Brain pericyte (primary cell): ENCODE measurements at places on chromosomes 3 and 15.

- DNase-seq: no peak
Measured at GRCh38 chr3:77038930-77039605, 831 bp upstream of the ROBO2 start.

- no peak for DNase-seq
Measured at GRCh38 chr3:66525771-66526170, 24.9 kb upstream of the LRIG1 start.

DNA sequence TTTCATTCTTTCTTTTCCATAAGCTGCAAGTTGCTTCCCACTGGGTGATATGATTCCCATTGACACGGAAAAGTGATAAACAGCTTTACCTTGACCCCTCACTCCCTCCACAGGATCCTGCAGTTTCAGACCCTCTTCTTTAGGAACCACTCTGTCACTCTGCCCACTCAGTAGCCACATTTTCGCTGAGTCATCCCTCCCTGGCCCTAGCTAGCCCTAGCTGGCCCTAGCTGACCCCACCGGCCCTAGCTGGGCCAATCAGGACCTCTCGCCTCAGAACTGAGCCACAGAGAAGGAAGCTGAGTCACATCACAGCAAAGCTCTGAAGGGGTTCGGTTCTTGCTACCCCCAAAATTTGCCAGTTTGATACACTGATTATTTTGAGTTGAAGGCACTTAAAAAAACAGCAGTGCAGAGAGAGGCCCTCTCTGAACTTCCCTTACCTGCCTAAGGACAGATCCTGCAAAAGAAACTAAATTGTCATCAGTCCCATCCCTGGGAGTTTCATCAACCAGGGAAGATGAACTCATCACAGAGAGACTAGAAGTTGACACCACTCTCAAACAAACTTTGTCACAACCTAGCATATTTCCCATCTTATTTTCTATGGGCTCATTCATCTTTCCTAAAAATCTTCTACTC lies 233.5 kb upstream of the PROK2 start:
- no peak for DNase-seq

DNA sequence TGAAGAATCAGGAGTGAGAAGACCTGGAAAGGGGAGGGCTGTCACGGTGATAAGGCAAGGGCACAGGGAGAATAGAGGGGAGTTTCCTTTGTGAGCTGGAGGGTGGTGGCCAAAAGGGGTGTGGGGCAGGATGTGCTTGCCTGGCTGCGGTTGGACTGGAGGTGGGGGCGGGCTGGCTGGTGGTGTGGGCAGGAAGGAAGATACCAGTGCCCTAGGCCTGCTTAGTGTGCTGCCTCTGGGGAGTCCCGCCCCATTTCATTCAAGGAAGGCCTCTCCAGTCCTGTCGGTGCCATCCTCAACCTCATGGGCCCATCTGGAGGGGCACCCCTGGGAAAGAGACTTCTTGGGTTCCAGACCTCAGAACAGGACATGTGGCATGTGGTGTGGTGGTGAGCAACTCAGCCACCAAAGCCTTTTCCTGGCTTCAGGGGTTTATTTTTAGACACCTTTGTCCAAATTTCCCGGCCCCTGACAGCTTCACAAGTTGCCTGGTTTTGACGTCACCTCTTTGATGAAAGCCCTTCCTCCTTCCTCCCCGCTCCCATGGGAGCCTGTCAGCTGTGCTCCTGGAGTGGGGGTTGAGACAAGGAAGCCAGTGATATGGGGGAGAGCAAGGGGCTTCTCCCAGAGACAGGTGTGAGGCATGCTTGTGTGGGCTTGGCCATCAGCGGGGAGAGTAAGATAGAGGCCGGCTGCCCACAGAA lies 15.6 kb downstream of the TEX264 start:
- DNase-seq: no peak

- DNase-seq: no peak
Measured at GRCh38 chr3:36318621-36319200, 61.6 kb upstream of the STAC start.

- DNase-seq: no peak
Measured at GRCh38 chr3:54008099-54008498, 114.3 kb upstream of the CACNA2D3 start.
